ENCODE measurements at places on chromosomes 7 and 10. TPM values are rescaled to one million over a fixed set of nuclear protein-coding genes. Genes with fewer than 3 reads are reported as not detected.

DNA sequence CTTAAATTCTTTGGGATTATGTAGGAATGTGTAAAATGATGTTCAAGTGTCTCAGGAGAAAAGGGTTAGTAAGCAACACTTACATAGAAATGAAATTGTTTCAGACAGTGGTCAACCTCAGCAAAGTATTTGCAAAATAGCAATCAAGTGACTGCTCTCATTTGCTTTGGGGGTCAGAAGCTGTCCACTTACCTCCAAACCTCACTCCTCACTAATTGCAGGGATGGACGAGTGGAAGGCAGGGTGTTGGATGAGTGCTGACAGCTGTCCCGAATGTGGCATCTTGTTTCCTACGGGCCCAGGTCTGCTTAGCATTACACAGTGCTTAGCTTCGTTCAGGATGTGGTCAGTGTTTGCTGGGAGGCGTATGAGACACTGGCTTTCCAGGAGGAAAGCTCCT, 437.0 kb downstream of the SUGCT start:
- DNase-seq = no peak

DNA sequence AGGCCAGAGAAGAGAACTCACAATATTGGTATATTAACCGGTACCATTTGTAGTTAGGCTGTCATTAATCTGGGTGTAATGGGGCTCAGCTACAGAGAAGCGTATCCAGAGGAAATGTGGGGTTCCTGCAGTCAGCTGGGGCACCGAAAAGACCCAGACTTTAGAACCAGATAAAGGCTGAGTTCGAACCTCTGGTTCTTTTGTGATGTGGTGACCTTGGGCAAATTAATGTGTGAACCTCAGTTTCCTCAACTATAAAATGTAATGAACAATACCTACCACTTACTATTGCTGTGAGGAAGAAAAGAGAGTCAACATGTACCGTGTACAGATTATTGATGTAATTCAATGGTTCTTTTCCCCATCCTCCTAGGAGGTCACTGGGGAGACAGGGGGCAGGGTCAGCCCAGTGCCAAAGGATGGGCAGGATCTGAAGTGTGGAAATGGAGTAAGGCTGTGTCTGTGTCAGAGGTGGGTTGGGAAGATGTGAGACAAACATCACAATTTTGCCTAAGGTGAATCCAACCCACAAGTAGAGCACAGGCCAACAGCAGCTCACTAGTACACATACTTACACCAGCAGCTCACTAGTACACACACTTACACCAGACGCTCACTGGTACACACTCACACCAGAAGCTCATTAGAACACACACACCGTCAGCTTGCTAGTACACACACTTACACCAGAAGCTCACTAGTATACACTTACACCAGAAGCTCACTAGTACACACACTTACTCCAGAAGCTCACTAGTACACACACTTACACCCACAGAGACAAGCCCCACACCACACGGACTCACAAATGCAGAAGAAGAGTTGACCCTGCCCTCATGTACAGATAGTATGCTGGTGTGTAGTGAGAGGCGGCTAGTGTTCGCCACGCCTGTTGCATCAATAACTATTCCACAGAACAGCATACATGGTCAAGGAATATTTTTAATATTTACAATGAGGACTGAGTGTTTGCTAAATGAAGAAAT, 28.0 kb downstream of the PRSS2 start:
- peak; percentile 11 for DNase-seq

DNA sequence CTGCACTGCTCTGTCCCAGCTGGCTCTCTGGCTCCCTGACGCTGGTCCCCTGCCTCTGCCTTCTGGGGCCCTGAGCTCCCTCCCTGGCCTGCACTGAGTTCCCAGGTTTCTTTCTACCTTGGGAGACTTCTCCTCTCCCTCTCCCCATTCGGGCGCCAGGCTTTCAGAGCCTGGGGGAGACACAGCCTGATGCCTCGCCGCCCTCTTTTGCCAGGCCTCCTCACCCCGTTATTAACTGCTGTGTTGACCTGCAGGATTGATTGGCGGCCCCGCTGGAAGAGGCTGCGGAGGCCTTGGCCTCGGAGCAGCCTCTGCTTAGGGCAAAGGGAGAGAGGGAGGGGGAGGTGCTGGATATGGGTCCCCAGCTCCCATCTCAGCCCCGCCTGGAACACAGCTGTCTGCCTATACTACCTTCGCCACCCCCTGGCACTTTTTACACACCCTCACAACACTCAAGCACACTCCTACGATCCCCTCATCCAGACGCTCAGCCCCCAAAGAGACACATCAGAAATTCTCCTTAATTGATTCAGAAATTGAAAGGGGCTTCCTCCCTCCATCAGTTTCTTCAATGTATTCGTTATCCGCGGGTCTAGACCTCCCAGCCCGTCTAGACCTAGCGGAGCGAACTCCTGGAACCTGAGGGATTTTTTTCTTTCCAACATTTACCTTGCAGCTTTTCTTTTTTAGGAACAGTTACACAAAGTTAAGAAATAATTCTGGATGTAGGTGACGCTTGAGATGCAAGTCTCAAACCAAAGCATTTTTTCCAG, 7.1 kb upstream of the PAX2 start:
- DNase-seq = no peak

DNA sequence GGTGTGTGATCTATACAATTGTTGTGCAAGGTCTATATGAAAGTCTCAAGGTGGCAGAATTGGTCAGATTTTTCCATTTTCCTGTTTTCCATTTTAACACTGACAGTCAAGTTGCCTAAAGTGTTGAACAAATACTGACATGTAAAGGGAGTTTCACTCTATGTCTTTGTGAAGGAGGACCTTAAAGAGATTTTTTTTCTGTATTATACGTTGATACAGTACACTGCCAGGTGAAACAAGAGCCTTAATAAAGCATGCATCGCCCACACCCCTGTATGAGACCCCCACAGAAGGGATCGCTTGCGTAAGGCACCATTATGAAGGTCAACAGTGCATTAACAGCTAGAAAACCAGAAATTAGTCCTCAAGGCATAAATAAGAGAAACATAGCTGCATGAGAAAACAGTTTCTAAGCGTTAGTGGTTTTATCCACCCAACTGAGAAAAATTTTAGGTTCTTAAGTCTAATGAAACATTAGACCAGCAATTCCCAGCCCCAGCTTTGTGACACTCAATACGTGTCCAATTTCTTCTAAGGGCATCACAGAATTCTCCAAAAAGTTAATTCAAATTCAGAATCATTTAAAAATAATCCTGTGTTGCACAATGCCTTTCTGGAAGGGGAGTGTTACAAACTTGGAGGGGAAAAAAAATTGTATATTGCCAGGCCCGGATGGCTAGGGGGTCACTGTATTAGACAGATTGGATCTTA, 6.9 kb downstream of the KLF6 start:
- DNase-seq = no peak

HOXA13 gene
- not detected for total RNA-seq

DNA sequence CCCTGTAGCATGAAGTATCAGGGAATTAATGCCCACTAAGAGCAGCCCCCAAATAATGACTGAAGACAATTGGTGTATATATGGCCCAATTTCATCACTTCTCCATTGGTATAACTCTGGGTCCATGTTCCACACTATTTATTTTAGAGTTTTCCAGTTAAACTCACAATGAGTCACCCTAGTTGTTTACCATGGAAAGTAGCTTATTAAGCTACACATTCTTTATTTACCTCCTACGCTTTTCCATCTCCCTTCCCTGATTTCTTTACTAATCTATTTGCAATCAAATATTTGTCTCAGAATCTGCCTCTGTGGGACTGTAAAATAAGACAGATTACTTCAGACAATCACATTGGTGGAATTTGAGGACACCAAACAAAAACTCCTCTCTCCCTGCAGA, 655.6 kb downstream of the SORCS1 start:
- DNase-seq = no peak

TAS2R5 gene
- total RNA-seq = 0.92 TPM

SCART1 gene
- 0.50 TPM for total RNA-seq

TRPV5 gene
- not detected for total RNA-seq

GRCh38 chr7:696812-697551, 29.5 kb upstream of the DNAAF5 start:
- no peak for DNase-seq

HOXA7 gene
- total RNA-seq = not detected

RBP4 gene
- not detected for total RNA-seq

- DNase-seq = no peak
Observed at GRCh38 chr7:140358412-140359051, 39.8 kb downstream of the SLC37A3 start.

DNA sequence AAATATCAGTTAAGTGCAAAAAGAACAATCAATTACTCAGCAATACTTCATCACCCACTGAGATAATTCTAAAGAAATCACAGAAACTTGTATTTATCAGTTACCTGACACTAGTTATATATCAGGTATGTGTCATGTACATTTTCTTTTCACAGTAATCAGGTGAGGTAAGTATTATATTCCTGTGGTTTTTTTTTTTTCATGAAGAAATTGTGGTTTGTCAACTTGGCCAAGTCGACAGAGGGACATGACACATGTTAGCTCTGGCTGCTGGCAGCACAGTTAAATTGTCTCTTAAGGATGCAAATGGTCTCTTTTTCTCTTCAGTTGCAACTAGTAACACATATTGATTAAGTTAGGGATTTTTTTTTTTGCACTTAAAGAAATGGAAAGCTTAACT, 13.7 kb upstream of the GPR141 start:
- DNase-seq = no peak

- DNase-seq = no peak
Observed at GRCh38 chr10:13567030-13567429, 19.7 kb upstream of the PRPF18 start.

DNA sequence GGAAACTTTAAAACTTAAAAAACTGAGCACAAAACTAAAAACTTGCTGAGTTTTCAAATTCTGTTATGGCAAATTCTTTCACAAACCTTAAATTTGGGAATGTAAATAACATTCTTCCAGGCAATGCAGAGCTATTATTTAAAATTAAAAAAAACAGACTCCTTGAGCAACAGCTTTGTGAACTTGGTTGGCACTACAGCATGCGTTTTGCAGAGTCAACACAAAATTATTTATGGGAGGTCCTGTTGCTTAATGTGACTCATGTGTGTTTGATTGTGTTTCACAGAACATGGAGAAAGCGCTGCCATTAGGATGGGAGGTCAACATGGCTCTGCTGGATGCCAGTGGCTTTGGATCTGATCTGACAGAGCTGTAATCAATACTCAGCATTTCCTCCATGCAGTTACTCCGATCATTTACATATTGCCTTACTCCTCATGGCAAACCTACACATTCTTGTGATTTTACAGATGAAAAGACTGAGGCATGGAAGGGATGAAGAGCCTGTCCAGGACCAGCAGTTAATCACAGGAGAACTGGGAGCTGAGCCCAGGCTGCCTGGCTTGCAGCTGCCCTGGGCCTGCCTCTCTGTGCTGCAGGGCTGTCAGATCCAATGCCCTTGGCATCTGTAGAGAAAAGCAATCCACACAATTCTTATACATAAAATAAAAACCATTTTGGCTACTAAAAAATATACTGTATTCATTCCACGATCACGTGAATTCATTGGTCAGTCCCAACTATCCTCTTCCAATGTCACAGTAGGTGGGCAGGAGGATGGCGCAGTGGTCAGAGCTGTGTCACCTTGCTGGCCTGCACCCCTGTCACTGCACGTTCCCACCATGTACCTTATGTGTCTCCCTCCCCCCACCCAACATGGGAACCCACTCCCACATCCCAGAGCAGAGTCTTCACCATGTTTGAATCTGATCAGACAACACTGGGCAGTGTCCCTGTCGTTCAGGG, 200.9 kb downstream of the CXCL12 start:
- no peak for DNase-seq

GRCh38 chr7:117069379-117069778, 116.1 kb downstream of the ST7 start:
- no peak for DNase-seq

DNA sequence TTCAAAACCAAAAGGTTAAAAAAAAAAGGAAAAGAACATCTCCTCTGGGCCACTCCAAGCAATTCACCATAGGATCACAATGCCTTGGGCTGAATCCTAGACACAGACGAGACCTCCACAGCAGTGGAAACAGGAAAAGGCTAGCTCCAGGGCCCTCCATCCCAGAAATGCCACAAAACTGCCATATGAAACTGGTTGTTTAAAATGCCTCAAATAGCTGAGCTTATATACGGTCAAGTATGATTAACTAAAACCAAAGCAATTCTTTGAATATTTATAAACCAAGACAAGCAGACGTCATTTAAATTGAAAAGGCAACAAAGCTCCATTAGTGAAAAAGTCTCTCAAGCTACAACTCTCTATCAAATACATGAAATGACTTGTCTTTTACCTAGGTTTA, 63.1 kb downstream of the DOCK4 start:
- DNase-seq = no peak

GRCh38 chr7:32037650-32038198, 32.5 kb downstream of the PDE1C start:
- DNase-seq = no peak

NODAL gene
- total RNA-seq = 84.7 TPM

- no peak for DNase-seq
Observed at GRCh38 chr10:32377458-32378259, 30.7 kb upstream of the EPC1 start.

DNA sequence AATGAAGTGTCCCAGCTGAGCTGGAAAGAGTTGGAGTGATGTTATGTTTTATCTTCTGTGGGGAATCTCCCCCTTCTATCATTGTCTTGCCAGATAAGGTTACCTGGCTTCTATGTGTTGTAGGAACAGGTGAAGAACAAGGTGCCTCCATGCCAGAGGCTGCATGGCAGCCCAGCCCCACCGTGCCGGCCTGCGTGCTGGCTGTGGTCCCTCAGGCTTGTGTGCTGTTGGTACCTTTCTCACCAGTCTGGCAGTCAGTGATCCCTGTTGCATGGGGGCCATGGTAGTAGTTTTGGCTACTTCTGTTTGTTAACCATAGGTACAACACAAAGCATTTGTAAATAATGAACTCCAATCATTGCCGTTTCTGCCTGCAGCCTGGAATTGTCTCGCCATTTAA, 37.9 kb downstream of the CCM2 start:
- no peak for DNase-seq

DNA sequence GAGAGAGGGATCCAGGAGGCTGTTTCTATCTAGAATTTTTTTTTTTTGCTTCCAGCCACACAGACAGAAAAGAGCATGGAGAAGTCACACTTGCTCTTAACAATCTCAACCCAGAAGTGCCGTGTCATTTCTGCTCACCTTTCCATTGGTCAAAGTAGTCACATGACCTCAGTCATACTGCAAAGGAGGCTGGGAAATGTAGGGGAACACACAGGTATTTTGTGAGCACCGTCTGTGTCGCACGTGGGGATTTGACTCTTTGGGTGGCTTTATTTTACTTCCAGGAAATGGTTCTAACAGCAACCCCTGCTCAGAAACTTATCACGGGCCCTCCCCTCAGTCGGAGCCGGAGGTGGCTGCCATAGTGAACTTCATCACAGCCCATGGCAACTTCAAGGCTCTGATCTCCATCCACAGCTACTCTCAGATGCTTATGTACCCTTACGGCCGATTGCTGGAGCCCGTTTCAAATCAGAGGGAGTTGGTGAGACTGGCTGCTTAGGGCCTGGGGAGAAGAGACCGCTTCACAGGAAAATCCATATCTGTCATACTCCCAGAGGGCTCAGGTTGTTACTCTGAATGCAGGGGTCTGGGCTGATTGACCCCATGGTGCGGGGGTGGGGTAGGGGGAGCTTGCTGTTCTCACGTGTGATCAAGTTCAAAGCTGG, 13.1 kb upstream of the CPA1 start:
- DNase-seq = no peak

GPR15LG gene
- not detected for total RNA-seq

SLC16A12 gene
- 0.77 TPM for total RNA-seq

Data from H9 (cell line).